ENCODE measurements at places on chromosomes 13 and 19.

- no peak for DNase-seq
These were observed 112.3 kb downstream of the AKAP11 start for GRCh38 chr13:42384265-42384664.

- no peak for DNase-seq
These were observed 55.8 kb downstream of the VAV1 start for GRCh38 chr19:6828306-6828697.

DNA sequence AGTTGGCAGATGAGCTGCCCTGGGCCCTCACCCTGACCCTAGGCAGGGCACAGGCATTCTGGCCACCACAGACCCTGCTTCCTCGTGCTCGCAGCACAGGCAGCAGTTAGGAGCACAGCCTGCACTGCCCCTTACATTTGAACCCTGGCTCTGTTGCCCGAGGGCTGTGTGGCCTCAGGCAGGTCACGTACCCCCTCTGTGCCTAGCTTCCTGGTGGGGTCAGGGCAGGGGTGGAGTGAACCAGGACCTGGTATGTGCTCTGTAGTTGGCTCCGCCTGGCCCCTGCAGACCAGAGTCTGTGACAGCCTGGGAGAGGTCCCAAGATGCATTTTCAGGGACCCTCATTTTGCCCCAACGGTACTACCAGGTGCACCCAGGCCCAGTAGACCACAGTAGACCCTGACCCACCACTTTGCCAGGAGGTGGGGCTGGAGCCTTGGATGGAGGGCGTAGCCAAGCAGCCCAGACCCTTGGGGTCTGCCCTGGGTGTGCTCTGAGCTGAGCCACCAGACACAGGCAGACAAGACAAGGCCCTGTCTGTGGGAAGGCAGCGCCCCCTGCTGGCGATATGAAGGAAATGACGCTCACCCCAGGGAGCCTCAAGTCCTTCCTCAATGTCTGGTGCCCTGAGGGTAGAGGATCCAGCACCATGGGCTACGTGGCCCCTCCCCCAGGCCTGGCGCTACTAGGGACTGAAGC lies 9.1 kb downstream of the LYL1 start:
- peak; percentile 74 for DNase-seq

GRCh38 chr19:48368936-48369335 lies 4.8 kb downstream of the SYNGR4 start:
- DNase-seq = no peak

DNA sequence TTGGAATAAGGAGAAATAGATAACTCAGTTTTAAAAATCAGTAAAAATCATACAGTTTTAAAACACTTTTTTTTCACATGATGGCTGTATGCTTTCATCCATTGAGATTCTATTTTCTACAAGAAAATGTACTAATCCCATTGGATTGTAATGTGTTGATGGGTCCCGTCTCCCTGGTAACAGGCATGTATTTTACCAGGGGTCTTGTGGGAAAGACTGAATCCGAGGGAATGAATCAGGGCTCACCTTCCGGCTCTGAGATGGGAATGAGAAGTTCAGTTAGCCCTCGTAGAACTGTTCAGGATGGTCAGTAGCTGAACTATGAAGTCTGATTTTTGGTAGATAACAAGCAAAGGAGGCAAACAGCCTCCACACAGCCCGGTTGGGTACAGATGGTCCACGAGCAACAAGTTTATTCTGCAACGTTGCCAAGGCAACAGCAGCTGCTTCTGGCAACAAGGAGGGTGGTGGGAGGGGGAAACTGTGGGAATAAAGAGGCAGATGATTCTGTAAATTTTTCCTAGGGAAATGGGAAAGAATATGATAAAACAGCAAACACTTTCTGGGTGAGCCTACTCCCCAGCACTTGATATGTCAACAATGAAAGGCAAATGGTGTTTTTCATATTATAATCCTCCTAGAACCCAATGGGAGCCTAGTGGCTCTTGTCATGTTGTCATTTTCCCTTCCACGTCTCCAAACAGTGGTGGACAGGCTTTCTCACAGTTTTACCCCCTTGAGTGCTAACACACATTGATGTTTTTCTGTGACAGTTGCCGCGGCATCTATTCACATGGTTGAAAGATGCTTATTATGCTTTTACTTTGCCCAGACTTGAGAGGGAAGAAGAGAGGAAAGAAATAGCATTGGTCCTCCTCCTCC lies 12.4 kb upstream of the SIAH3 start:
- DNase-seq = no peak

GRCh38 chr13:43528992-43529391 lies 257.8 kb downstream of the ENOX1 start:
- no peak for DNase-seq

GRCh38 chr19:11384778-11385129 lies 640 bp upstream of the EPOR start:
- DNase-seq = no peak

GRCh38 chr13:114204894-114205293 lies 25.8 kb downstream of the CFAP97D2 start:
- DNase-seq = no peak

DNA sequence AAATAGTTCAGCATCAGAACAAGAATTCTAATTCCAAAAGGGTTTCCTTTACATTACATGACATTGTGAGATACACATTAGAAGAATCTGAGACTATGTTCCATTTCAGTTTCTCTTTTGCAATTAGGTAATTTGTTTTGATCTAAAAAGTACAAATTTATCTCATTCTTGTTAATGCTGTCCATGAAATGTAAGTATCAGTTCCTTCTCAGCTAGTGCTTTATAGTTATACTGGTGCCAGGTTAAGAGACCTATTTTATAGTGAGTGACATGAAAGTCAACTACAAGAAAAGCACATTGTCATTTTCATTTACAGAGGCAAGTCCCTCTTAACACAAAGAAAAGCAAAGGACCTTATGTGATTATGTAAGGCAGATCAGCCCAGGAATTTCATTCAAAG lies 43.9 kb downstream of the RCBTB2 start:
- no peak for DNase-seq

DNA sequence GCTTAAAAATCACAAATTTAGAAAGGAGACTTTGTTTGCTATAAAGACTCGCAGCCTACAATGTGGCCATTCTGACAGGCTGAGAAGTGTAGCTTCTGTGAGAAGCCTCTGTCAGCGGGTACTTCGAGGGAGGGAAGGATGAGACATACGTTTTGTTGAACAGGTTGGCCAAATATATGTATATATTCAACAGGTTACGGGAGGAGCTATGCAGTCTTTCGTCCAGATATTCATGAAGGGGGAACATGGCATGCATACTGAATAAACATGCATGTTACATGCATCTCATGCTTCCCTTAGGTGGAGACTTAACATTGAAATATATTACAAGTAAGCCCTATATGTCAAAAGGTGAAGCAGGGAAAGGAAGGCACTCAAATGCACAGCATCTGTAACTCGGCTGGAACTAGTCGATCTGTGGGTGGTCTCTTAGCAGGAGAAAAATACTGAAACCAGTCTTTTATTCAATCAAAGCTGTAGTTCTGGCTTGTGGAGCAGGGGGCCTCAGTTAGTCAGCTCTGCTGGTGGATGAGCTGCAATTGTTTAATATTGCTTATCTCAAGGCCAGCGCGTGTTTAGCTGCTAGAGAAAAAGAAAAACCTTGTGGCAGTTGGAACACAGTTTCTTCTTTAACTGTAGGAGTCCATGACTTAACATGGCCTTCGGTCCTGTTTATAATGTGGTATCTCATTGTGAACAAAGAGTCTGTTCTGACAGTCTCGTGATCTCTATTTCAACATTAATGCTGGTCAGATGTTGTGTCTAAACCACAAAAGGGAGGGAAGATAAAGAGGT lies 94.3 kb downstream of the FAM216B start:
- no peak for DNase-seq

DNA sequence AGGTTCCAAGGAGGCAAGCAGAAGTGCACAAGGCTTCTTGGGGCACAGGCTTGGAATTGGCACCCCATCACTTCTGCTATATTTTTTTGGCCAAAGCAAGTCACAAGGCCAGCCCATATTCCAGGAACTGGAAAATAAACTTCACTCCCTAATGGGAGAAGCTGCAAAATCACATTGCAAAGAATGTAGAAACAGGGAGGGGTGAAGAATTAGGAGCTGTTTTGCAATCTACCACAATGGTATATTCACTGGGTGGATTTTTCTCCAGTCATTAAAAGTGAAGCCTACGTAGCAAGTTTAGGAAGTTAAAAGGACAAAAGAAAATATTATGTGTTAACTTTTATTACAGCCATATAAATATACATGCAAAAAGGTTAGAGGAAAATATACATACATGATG lies 464.8 kb downstream of the COG6 start:
- no peak for DNase-seq
